ENCODE measurements at places on chromosomes 4 and X.
A peak's percentile ranks its signal among the peaks of the same experiment; 100 is the strongest.

DNA sequence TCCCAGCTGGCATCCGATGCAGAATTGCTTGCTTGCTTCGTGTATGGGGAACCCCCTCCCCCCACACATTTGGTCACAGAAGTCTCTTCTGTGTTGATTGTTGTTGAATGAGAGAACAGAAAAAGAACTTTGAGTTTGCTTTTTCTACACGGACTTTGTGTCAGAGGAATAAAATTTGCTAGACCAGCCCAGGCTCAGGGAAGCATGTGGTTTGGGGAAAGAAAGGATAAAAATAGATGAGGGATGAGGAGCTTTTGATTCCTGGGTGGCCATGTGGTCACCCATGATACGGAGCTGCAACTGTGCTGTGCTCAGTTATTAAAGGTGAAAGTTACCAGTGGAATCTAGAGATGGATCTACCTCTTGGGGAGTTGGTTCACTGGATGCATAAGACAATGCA is 34.2 kb upstream of the ESX1 start:
- no peak for DNase-seq

GRCh38 chr4:175637762-175638161 is 174.3 kb downstream of the GPM6A start:
- DNase-seq = no peak

- no peak for DNase-seq
Measured at GRCh38 chr4:145681518-145681917, 1.6 kb downstream of the C4orf51 start.

GRCh38 chr4:30836231-30836630 is 116.1 kb downstream of the PCDH7 start:
- DNase-seq = no peak

DNA sequence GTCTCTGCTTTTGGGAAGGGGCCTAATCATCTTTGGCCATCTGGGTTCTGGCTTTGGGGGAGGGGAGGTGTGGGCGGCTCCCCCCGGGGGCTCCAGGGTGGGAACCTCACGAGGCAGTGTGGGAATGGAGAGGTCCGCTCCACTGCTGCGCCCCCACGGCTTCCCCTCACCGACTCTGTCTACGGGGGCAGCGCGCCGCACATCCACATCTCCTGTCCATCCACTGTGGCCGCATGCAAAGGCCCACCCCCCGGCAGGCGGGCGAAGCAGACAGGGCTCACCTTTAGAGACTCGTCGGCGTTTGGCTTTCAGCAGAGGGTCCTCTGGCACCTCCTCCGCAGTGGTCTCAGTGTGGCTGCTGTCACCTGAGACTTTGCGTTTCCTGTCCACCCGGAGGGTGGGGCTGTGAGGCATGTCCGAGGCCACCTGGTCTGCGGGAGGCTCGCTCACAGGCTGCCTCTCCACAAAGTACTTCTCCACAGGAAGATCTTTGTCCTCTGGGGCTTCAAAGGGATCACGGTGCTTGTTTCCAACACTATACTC is 33.6 kb downstream of the BCOR start:
- no peak for DNase-seq

- peak; percentile 19 for DNase-seq
Measured at GRCh38 chr4:27084685-27085361, 224.2 kb downstream of the STIM2 start.

DNA sequence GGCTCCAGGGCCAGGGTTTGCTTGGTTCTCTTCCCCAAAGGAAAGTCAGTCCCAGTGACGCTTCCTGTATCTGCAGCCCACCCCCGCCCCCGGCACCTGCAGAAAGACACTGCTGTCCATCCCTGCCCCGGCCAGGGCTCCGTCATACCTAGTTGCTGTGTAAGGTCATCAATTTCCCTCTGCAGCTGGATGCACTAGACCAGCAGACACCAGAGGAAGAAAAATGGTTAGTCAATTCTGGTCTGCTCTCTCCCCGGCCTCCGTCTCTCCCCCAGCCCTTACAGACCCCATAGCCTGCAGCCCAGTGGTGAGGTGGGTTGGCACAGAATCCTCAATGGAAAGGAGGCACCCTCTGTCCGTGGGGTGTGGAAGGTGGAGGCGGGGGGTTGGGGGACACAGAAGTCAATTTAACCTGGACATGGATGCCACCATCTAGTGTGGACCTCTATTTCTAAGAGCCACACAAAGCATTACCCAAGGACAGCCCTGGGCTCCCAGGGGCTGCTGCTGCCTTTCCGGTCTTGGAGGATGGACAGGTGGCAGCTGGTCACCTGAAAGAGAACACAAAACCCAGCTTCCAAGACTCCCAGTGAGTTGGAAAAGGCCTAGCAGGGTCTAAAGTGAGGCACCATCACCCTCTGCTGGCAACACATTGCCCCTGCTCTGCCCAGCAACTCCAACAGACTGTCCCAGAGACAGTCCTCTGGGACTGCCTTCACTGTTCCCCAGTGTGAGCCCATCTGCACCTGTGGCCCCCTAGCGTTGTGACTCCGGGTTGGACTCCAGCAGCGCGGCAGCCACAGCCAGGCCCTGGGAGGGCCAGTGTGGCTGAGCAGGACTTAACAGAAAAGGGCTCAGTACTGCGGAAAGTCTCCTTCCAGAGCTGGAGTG is 40.2 kb upstream of the NHSL2 start:
- no peak for DNase-seq

- DNase-seq = no peak
Measured at GRCh38 chrX:153879741-153880439, 6.1 kb downstream of the L1CAM start.

- DNase-seq = no peak
Measured at GRCh38 chrX:132940727-132941327, 17.6 kb downstream of the HS6ST2 start.

GRCh38 chrX:133171962-133172708 is 46.0 kb downstream of the TFDP3 start:
- no peak for DNase-seq

Data from GM10248 (cell line).